ENCODE measurements at places on chromosomes 3 and 15.

- no peak for DNase-seq
Measured at GRCh38 chr3:53169045-53169831, 8.2 kb downstream of the PRKCD start.

DNA sequence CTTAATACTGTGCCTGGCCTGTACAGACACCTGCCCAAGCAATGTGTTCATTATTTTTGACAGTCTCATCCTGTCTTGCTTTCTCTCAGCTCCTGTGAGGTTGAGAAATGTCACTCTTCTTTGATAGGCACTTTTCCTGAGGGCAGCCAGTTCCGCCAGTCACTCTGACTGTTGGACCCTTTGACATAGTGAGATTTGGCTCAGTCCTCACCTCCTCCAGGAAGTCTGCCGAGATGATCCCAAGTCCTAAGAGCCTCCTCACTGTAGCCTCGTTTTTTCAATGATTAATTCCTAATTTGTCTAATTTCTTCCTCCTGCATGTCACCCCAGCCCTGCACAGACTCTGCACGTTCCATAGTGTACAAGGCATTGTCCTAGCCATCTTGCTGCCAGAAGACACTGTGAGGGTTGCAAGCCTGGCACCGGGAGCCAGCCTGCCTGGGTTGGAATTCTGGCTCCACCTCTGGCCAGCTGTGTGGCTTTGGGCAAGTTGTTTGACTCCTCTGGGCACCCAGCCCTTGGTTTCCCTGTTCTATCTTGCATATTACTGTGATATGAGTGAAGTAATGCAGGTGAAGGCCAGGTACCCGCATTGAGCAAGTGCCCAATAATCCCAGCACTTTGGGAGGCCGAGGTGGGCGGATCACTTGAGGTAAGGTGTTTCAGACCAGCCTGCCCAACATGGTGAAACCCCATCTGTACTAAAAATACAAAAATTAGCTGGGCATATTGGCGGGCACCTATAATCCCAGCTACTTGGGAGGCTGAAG lies 24.3 kb downstream of the RPLP1 start:
- no peak for DNase-seq

GRCh38 chr3:76514836-76515235 lies 525.1 kb upstream of the ROBO2 start:
- no peak for DNase-seq

GRCh38 chr3:61535826-61536225 lies 25.5 kb upstream of the PTPRG start:
- DNase-seq: no peak

DNA sequence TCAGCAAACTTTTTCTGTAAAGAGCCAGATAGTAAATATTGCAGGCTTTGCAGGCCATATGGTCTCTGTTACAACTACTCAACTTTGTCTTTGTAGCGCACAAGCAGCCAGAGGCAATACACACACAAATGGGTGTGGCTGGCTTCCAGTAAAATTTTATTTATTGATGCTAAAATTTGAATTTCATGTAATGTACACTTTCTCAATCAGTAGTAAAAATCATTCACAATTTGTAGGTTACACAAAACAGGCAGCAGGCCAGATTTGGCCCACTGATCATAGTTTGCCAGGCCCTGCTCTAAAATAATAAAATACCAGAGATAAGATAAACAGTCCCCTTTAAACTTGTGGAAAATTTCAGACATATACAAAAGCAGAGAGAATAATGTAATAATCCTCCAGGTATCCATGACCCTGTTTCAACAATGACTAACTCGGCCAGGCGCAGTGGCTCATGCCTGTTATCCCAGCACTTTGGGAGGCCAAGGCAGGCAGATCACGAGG lies 330.3 kb downstream of the SHQ1 start:
- no peak for DNase-seq

GRCh38 chr3:30904996-30905395 lies 10.5 kb upstream of the GADL1 start:
- no peak for DNase-seq

DNA sequence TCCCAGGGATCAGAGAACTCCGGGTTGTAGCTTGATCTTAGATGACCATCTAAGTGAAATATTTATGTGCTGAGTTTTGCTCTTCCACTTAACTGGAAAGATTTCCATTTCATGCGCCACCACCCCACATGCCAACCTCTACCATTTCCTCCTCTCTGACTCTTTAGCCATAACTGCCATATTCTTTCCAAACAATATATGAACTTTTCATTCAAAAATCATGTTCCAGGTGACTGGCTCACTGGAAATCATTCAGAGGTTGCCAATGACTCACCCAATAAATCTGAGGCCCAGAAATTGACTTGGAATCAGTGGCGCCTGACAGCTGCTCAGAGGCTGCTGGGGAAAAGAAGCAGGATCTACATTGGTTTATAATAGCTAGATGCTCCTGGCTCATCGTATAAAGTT lies 31.6 kb upstream of the FAM174B start:
- DNase-seq: no peak
